ENCODE measurements at places on chromosomes 5 and 9.

GRCh38 chr5:42949348-42950115 is 90.6 kb downstream of the ANXA2R start:
- DNase-seq: no peak

DNA sequence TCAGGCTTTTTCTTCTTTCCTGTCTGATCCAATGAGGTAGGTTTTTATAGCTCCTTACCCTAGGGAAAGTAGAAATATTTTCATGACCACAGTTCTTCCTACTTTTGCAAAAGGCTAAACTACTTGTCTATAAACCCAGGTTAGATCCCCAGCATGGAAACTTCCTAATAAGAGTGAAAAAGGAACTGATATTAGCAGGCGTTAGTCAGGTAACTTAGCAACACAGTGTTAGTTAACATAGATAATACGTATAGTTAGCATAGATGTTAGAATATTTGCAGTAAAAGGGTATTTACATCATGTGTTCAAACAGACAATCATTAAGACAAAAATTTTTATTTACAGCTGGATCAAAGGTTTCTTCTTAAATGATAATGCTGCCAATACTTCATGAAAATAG is 162.9 kb upstream of the DAB2 start:
- DNase-seq: no peak

- DNase-seq: no peak
These were observed 70.6 kb downstream of the DPYSL3 start for GRCh38 chr5:147439254-147439653.

DNA sequence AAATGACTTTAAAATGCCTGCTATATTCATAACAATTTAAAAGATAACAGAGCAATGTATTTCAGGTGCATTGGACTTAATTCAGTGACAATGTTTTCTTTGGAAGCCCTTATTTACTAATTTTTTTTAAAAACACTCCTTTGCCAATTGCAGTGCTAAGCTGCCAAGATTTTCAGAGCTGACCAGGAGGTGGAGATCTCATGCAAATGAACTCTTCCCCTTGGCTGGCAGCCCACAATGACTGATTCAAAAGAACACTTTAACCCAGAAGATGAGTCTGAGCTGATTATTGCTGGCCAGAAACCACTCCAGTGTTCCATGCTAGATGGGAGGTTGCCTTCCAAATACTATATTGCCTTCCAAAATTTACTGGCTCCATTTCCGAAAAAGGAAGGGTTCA is 128.3 kb upstream of the CCNH start:
- no peak for DNase-seq

DNA sequence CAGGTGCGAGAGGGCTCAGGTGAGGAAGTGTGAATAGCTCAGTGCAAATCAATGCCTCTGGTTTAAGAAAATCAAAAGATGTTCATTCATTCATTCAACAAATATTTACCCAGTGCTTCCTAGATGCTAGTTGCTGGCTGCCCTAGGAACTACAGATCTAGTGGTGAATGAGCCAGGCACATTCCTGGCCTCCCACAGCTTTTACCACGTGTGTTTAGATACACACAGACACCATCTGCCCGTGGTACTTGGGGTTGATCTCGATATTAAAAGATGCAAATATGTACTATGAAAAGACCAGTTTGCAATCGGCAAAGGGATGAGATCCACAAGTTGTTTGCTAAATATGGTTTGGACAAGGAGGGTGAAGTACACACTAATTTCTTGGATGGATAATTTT is 78.2 kb downstream of the GTF3C4 start:
- DNase-seq: no peak
